Right lung (tissue), 10 donors: ENCODE measurements at places on chromosomes 6 and 20.

DNA sequence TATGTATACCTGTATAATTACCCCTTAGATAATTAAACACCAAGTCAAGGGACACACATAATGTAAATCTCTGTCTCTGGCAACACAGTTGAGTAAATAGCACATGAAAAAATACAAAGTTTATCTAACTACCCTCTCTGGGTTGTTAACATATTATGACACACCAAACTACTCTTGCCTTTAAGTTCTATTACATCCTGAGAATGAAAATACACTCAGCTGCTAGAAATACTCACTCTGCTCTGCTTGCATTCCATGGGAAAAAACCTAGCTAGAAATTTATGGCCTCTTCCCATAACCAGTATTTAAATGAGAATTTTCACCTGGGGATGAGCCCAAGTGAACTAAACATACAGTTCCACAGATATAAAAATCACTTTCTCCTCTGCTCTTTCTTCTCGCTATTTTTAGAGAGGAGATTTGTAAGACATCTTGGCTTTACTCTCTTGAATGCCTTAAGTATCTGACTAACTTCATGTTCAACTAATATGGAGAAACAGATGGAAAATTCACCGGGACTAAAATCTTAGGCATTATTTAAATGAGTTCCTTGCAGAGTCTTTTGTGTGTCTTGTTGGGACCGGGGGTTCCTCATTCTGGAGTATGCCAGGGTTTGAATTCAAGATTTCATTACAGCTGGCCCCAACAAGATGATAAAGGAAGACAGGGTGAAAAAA is 140.9 kb downstream of the GJA10 start:
- no peak for DNase-seq

- DNase-seq, result no peak
These were observed 45.3 kb upstream of the FAM50B start for GRCh38 chr6:3803627-3804468.

DNA sequence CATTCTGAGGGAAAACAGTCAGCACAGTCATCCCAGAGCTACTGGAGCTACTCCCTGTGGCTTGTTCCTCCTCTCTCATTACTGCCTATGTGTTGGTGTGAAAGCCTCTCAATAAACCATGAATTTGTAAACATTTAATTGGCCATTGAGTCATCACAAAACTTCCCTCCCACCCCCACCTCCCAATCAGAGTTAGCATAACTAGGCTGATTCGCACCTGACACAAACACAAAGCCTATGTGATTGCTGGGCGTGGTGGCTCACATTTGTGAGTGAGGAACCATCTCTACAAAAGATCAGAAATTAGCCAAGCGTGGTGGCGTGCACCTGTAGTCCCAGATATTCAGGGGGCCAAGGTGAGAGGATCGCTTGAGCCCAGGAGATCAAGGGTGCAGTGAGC is 17.1 kb upstream of the SNTA1 start:
- no peak for DNase-seq

- DNase-seq, result no peak
These were observed 1.4 kb downstream of the FBXL4 start for GRCh38 chr6:98946266-98946878.

- no peak for DNase-seq
These were observed 41.9 kb downstream of the PLEKHG1 start for GRCh38 chr6:150641398-150642139.

GRCh38 chr20:62896526-62896925 is 29.8 kb downstream of the DIDO1 start:
- DNase-seq, result no peak

DNA sequence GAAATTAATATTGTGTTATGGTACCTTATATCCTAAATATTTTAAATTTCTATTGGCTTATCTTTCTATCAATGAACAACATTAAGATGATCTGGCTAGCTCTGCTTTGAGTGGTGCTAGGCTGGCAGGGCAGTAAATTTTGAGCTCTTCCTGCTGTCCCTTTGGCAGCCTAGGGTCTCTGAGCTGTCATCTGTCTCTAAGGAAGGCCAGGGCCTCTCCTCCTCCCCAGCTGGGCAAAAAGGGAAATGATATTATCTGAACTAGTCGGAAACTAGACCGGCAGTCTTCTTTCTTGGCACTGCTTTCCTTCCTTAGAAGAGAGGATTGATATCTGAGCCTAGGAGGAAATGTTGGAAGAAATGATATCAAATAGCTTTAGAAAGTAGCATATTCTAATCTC is 176.7 kb upstream of the BTBD3 start:
- DNase-seq, result no peak

DNA sequence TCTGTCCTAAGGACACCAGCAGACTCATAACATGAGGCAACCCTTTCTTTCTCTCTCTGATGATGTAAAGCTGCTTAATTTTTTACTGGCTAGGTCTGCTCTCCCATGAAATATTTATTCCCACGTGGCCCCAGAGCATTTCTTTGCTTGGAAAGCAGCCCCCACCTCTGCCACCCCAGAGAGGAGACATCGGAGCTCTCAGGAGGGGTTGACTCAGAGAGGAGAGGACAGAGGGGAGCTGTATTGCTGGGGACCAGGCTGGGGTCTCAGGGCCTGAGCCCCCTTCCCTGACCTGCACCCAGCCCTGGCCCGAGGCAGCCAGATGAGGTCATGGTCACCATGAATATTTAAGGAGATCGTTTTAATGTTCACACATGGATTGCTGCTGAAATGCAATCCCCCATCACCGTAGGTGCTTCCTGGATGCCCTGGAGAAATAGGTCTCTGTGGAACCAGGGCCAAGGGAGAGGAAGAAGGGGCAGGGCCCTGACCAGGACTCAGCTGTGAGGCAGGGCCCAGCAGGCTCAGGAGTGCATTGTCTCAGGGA is 117.5 kb downstream of the DLL1 start:
- DNase-seq, result no peak

DNA sequence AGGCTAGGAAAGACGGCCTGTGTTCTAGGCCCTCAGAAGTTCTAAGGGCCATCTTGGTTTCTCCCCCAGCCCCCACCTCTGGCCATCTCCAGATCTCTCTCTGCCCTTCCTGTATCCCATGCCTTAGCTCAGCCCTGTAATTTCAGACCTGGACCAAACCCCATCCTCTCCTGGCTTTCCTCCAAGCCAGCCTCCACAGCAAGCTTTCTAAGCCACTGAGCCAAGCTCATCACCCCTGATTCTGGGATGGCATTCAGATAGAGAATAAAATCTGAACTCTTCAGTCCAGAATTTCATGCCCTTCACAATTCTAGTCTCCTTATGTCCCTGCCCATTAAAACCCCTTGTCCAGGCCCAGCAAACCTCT is 18.9 kb upstream of the CCM2L start:
- DNase-seq, result no peak

GRCh38 chr20:46999801-47000465 is 105.3 kb downstream of the EYA2 start:
- no peak for DNase-seq

DNA sequence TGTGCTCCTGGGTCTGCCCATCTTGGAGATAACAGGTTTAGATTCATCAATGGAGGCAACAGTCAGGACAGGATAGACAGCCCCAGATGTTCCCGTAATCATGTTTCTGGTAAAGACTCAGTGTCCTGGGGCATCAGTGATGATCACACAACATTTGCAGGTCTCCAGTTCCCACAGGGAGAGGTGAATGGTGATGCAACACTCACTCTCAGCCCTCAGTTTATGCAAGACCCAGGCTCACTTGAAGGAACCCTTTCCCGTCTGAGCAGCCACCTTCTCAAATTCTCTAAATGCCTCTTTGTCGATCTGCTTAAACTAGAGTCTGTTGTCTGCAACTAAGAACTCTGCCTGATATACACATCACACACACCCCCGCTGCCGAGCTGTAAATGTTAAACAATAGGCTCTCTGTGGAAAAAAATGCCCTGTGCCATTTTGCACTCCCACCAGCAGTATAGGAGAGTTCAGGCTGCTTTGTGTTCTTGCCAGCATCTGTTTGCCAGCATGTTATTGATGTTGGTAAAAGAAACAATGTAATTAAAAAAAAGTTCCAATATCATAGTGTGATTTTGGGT is 30.1 kb upstream of the SCP2D1 start:
- no peak for DNase-seq

DNA sequence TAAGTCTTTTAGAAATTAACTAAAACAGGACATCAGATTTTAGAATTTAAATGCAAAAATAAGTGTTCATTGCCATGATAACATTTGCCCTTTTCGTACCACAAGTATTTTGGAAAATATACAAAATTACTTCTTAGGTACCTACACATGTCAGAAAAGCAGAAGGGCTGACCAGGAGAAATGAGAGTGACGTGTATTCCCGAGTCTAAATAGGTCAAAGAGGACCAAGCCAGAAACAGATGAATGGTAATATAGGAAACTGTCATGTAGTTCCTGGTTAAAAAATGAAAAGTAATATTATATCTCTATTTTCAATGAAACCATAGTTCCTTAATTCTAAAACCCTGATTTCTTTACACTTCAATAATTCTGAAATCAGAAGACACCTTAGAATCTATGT is 126.2 kb downstream of the IPCEF1 start:
- no peak for DNase-seq

DNA sequence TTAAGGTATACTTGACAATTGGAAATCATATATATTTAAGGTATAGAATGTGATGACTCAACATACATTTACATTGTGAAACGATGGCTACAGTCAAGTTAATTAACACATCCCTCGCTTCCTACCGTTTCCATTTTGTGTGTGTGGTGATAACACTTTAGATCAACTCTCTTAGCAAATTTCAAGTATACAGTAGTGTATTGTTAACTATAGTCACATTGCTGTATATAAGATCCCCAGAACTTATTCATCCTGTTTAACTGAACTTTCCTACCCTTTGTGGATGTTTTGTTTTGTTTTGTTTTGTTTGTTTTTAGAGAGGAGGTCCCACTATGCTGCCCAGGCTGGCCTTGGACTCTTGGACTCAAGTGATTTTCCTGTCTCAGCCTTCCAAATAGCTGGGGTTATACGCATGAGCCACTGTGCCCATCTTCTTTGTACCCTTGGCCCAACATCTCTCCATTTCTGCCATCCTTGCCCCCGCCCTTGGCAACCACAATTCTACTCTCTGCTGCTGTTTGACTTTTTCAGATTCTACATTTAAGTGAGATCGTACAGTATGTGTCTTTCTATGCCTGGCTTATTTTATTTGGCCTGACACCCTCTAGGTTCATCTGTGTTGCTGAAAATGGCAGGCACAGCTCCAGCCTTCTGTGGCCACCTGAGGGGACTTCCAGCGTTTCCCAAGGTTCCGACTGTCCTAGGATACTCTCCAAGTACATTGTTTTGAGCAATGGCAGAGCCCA is 90.5 kb upstream of the SNX9 start:
- no peak for DNase-seq

- peak; percentile 23 for DNase-seq
These were observed 51.0 kb upstream of the MLIP start for GRCh38 chr6:54060286-54060685.

DNA sequence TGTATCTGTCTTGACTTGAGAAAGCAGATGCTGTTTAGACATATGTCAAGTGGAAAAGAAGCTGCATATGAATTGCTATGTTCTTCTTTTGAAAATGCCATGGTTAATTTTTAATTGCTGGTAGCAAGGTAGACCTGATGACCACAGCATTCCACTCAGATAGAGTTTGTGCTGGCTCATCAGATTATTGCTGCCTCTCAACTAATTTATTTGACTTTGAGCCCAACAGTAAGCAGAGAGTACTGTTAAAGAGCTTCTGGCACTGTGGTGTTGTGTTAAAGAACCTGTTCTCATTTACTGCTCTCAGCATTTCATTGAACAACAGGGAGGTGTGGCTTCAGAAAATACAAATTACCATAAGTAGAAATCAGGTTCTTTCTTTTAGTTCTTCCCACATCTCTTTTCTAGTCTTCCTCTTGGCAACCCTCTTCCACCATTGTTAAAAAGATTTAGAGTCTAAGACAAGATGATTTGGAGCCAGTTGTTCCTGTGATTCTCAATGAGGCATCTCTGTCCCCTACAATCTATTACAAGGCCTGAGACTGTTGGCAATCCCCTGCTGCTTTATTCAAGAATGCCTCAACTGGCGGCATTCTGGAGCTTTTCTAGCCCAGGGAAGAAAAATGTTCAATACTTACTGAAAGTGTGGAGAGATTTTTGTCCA is 967.6 kb upstream of the GJE1 start:
- no peak for DNase-seq

DNA sequence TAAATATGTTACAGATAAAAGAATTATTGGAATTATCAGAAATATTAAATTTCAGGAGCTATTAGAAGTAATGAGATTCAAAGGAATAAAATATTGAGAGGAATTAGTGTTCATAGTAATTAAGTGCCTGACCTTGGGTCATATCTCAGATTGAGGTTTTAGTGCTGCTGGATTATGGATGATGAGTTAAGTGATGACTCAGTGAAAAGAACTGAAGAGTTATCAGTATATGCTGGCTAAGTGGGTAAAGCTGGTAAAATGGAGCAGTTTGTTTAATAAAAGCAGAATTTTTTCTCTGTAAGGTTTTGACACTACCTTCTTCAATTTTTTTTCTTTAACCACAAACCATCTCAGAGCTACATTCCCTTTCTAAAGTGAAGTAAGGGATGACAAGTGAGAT is 206.7 kb downstream of the MANEA start:
- DNase-seq, result no peak

GRCh38 chr6:51260003-51260402 is 441.3 kb downstream of the TFAP2B start:
- no peak for DNase-seq

DNA sequence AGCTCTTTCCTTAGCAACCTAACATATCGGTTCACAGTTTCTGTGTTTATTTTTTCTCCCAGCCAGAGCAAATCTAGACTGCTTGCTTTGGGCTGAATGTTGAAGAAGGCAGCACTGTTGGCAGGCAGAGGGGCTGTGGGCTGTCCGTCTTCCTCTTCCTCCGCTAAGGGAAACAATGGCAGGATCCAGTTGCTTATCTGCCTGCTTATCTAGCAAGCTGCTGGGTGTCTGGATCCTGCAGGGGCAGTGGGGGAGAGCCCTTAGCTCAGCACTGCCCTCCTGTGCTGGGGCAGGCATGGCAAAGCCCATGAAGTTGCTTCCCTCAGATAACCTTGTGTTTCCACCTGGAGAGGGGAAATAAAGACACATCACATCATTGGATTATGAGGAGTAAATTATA is 92.7 kb upstream of the CD93 start:
- DNase-seq, result no peak

DNA sequence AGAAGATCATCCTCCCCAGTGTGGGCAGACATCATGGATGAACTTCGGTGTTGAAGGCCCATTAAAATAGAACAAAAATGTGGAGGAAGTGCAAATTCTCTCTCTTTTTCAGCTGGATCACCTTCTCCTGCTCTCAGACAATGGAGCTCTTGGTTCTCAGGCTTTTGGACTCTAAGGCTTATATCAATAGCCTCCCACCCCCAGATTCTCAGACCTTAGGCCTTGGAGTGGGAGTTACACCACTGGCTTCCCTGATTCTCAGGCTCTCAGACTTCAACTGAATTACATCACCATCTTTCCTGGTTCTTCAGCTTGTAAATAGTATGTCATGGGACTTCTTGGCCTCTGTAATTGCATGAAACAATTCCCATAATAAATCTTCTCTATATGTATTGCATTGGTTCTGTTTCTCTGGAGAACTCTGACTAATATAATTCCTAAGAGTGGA is 36.6 kb downstream of the NSFL1C start:
- DNase-seq, result no peak
